ENCODE measurements at places on chromosomes 16 and 17.
A peak's percentile ranks its signal among the peaks of the same experiment; 100 is the strongest.

GRCh38 chr17:76696763-76697701 is 13.7 kb downstream of the MXRA7 start:
- H3K27ac ChIP-seq, result no peak overlapping the region
- no peaks in the 10 kb centered on the region for H3K27me3 ChIP-seq
- DNase-seq, result no peak
- H3K4me1 ChIP-seq, result peaks cover 45% of the 10 kb centered on the region
- no peak overlapping the region for H3K4me3 ChIP-seq

DNA sequence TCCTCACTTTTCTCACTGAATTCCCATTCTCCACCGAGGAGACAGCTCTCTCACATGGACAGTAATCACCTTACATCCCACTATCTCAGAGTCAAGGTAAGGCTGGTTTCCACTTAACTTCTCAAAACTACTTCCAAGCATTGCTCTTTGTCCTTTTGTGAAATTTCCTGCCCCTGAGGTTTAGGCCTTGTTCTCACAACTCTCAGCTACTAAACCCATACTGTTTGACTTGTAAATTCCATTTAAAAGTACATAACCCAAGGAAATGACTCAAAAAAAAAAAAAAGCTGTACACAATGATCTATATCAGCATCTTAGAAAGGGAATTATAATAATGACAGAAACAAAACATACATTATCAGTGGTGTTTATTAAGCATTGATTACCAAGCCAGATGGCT is 8.8 kb downstream of the CDC27 start:
- H3K4me3 ChIP-seq, result no peak overlapping the region
- H3K27ac ChIP-seq, result no peak overlapping the region
- H3K36me3 ChIP-seq, result peaks cover 16% of the 10 kb centered on the region
- no peaks in the 10 kb centered on the region for H3K27me3 ChIP-seq

DNA sequence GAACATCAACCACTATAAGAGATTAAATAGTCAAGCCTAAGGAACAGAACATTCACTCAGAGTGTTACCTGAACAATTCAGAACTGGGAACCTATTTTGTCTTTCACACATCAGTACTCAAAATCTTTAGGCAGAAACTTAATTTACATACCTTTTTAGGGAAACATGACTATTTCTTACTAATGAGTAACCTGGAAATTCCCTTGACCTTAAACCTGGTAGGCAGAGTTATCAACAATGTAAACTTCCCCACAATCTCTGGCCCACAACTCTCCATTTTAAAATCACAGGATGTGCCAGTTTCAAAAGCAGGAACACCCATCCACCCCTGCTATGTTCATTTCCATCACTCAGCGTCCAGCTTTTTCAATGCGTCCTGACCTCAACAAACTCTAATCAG is 132.9 kb upstream of the ANKFN1 start:
- H3K36me3 ChIP-seq, result no peaks in the 10 kb centered on the region
- DNase-seq, result no peak
- H3K4me1 ChIP-seq, result peaks cover 2% of the 10 kb centered on the region
- no peak overlapping the region for H3K27ac ChIP-seq

DNA sequence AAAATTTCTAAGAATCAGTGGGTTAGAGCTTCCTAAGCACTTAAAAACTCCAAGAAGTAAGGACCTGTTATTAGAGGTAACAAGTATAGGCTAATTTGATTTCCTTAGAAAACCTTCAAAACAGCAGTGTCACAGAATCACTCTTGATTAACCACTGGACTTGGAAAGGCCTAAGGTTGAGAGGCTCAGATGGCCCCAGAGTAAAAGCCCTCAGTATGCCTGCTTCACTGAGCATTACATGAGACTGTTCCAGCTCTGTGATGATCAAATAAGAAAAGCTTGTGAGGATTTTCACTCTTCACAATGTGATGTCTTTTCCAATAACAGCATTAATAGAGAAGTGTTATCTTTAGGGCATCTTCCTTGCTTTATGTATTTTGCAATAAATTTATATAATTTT is 509.2 kb upstream of the HSBP1 start:
- no peak overlapping the region for H3K4me3 ChIP-seq
- no peak overlapping the region for H3K27ac ChIP-seq
- no peak for DNase-seq
- no peaks in the 10 kb centered on the region for H3K27me3 ChIP-seq
- no peaks in the 10 kb centered on the region for H3K4me1 ChIP-seq
- no peaks in the 10 kb centered on the region for H3K36me3 ChIP-seq

GRCh38 chr16:77689971-77690370 is 32.3 kb upstream of the NUDT7 start:
- no peak for DNase-seq
- H3K4me1 ChIP-seq, result no peaks in the 10 kb centered on the region
- no peaks in the 10 kb centered on the region for H3K27me3 ChIP-seq
- H3K4me3 ChIP-seq, result no peak overlapping the region
- no peak overlapping the region for H3K27ac ChIP-seq
- no peaks in the 10 kb centered on the region for H3K36me3 ChIP-seq

- H3K27me3 ChIP-seq, result no peaks in the 10 kb centered on the region
- H3K27ac ChIP-seq, result no peak overlapping the region
- H3K36me3 ChIP-seq, result no peaks in the 10 kb centered on the region
- H3K4me3 ChIP-seq, result no peak overlapping the region
Observed at GRCh38 chr16:64292953-64293352, 828.9 kb downstream of the CDH11 start.

DNA sequence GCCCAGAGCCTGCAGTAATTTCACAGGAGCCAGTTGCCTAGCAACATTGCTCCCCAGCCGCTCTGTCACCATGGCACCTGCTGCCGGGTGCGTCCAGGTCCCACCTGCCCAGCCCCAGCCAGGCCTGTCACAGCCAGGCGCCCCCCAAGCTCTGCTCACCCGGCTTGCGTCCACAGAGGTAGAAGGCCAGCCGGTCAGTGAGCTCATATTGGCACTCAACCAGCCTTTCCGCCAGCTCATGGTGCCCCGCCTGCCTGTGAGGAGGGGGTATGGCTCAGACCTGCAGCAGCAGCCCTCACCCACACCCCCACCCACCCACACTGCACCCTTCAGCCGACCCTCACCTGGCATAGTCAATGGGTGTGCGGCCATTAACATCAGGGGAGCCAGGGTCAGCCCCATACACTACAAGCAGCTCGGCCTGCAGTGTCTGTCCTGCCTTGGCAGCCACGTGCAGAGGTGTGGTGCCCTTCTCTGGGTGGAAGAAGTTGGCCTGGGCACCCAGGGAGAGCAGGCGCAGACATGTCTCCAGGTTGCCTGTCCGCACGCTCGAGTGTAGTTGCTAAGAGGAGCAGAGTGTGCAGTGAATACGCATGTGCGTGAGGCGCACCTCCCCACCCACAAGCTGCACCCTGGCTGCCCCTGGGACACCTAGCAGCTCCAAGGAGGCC is 7.7 kb downstream of the GIT1 start:
- H3K36me3 ChIP-seq, result no peaks in the 10 kb centered on the region
- H3K27ac ChIP-seq, result no peak overlapping the region
- no peaks in the 10 kb centered on the region for H3K27me3 ChIP-seq

- no peak for DNase-seq
- H3K27me3 ChIP-seq, result no peaks in the 10 kb centered on the region
- no peaks in the 10 kb centered on the region for H3K36me3 ChIP-seq
- no peaks in the 10 kb centered on the region for H3K4me1 ChIP-seq
Observed at GRCh38 chr17:45029758-45030423, 21.5 kb downstream of the DCAKD start.

DNA sequence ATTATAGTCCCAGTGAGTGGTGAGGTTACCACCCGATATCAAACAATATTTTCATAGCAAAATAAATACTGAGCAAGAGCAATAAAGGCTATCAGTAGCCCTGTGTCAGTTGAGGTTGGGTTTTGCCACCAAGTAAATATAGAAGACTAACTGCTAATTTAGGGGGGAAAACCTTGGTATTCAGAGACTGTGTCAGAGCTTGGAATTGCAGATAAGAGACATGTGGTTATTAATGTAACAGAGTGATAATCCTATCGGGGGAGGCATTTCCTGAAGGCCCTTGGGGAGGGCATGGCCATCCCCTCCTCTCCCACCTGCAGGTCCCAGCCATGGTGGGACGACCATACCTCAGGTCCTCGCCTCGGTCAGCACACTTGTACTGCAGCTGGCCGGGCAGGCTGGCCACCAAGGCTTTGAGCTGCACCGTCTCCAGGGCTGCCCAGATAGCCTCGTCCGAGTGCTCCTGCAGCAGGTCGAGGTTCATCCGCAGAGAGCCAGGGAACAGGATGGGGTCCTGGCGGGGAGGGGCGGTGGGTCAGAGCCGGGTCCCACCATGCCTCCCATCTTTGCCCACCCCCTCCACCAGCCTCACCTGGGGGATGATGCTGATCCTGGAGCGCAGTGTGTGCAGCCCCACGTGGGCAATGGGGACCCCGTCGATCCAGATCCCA is 68.9 kb downstream of the ABCC6 start:
- DNase-seq, result no peak
- H3K36me3 ChIP-seq, result no peaks in the 10 kb centered on the region
- no peaks in the 10 kb centered on the region for H3K27me3 ChIP-seq
- no peak overlapping the region for H3K27ac ChIP-seq
- H3K4me1 ChIP-seq, result no peaks in the 10 kb centered on the region

GRCh38 chr17:40953881-40954280 is 12.9 kb downstream of the KRT39 start:
- H3K27me3 ChIP-seq, result no peaks in the 10 kb centered on the region
- no peak for DNase-seq

DNA sequence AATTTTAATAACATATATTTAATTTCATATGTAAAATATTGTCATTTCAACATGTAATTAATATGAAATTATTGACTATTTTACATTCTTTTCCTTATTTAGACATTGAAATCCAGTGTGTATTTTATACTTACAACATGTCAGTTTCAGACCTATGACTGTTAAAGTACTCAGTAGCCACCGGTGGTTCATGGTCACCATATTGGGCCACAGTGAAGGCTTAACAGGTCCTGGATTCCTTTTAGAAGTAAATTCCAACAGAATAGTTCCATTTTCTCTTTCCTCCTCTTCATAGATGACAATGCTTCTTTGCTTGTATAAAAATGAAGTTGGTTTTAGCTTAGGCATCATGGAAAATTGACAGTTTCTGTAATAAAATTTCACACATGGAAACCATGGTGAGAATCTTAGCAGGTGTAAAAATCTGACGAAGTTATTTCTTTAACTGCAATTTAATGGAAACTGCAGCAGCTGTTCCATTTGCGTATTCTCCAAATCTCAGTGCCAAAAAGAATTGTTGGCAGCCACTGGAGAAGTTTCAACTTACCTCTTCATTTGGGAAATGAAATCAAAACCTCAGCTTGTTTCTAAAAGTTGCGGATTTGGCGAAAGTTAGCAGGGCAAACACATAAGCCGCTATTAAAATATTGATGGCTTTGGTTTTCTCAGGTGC is 231.1 kb downstream of the CDH13 start:
- no peaks in the 10 kb centered on the region for H3K27me3 ChIP-seq
- H3K4me1 ChIP-seq, result no peaks in the 10 kb centered on the region
- H3K36me3 ChIP-seq, result no peaks in the 10 kb centered on the region
- no peak overlapping the region for H3K4me3 ChIP-seq
- no peak for DNase-seq

DNA sequence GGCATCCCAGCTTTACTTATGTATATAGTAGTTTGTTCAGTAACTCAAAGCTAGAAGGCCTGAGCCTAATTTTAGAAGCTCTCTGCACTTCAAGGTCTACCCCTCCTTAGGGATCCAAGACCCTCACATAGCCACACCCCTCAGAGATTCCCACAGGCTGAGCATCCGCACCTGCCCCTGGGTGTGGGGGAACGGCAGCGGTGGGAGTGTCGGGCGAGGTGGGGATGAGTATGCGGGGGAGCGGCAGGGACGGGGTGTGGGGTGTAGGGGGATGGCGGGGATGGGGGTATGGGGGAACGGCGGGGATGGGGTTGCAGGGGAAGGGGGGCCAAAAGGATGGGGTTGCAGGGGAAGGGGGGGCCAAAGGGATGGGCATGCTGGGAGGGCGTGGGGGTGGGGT is 24.9 kb upstream of the BEAN1 start:
- no peaks in the 10 kb centered on the region for H3K36me3 ChIP-seq
- peaks cover 18% of the 10 kb centered on the region for H3K27me3 ChIP-seq
- no peak for DNase-seq
- no peak overlapping the region for H3K27ac ChIP-seq

DNA sequence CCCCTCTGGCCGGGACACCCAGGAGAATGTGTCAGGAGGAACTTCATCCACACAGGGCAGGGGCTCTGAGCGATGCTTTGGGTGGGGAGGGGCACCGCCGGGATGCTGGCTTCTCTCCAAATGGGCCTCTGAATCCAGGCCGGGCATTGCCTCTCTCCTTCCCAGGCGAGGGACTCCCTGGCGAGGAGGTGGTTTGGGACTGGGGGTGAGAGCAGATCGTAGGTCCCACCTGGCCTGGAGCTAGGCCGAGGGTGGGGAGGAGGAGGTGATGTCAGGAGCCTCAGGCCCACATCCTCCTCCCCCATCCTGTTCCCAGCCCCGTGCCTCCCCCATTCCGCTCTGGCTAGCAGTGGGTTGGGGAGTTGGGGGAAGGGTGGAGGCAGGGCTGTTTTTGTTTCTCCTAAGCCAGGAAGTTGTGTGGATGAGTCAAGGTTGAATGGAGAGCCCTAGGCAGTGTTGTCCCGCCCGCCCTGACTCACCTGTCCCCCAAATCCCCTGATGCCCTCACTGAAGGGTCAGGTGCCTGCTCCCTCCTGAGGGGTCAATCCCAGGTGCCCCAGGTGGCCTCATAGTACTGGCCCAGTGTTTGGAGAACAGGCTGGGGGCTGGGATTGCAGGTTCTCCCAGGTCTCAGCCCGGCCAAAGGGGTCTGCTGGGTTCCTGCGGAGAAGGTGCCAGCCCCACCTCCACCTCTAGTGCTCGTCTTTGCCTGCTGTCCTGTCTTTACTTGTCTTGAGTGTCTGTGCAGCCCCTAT is 2.8 kb downstream of the GRB7 start:
- peaks cover 17% of the 10 kb centered on the region for H3K4me1 ChIP-seq
- no peak for DNase-seq
- H3K4me3 ChIP-seq, result peak overlapping the region; percentile 62
- H3K27ac ChIP-seq, result no peak overlapping the region
- H3K36me3 ChIP-seq, result no peaks in the 10 kb centered on the region
- peaks cover 29% of the 10 kb centered on the region for H3K27me3 ChIP-seq

DNA sequence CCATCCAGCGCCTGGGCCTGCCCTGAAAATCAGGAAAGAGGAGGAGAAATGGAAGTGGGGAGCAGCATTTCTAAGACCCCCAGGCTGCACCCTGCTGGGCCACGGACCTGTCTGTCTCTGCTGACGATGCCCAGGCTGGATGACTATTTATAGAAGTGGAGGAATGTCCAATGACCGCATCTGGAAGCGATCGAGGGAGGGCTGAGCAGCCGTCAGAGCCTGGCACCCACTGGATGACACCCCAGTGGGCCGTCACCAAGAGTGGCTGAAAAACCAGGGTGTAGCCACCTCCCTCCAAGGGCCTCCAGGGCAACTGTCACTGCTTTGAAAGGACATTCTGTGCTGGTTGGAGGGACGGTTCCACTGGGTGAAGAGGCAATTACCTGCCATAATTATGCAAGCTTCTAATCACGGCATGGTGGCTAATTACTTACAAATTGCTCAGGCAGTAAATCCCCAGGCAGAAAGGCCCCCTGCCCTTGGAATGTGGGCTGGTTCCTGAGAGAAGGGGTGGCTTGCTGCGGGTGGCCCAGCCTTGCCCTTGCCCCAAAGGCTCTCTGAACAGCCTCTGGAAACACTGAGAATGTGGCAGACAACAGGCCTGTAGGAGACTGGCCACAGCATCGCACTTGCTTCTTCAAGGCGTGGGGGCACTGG is 332.1 kb downstream of the C16orf95 start:
- no peak overlapping the region for H3K27ac ChIP-seq
- H3K4me1 ChIP-seq, result peaks cover 17% of the 10 kb centered on the region
- peak; percentile 65 for DNase-seq
- H3K27me3 ChIP-seq, result no peaks in the 10 kb centered on the region
- no peak overlapping the region for H3K4me3 ChIP-seq

- no peaks in the 10 kb centered on the region for H3K36me3 ChIP-seq
- H3K27me3 ChIP-seq, result no peaks in the 10 kb centered on the region
- no peak for DNase-seq
- no peak overlapping the region for H3K27ac ChIP-seq
- H3K4me1 ChIP-seq, result no peaks in the 10 kb centered on the region
- no peak overlapping the region for H3K4me3 ChIP-seq
Observed at GRCh38 chr17:82085931-82086764, 11.9 kb downstream of the FASN start.
